ENCODE measurements at places on chromosomes 2 and 18.

- no peak for DNase-seq
These were observed 82.0 kb upstream of the NT5C1B start for GRCh38 chr2:18671363-18671762.

DNA sequence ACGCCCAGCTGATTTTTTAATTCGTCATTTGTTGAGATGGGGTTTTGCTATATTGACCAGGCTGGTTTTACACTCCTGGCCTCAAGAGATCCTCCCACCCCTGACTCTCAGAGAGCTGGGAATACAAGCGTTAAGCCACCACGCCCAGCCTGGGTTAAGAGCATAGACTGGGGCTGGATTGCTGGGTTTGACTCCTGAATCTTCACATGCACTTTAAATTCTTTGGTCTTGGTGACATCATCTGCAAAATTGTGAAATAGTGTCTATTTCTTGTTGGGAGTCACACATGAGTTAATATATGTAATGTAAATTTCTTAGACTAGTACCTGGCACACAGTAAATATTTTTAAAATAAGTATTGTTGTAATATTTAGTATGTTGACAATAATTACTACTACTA, 257.4 kb downstream of the DOK6 start:
- no peak for DNase-seq

DNA sequence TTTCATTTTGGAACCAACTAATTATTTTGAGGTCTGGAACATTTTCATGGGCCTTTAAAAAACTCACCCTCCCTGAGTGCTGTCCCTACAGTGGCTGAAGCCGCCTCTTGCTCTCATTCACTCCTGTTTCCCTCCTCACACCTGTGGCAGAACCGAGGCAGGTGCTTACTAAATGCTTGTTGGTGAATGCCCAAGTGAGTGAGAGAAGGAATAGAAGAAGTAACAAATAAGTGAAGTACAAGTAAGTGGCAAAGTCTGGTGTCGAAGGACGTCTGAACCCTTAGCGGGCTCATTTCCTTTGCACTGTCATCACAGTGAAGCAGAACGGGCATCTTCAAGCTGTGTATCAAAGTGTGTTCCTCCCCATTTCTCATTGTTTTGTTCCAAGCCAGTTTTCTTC, 135.2 kb downstream of the RHBDD1 start:
- no peak for DNase-seq

- DNase-seq, result peak; percentile 1
These were observed 86.0 kb downstream of the TAF4B start for GRCh38 chr18:26312199-26312598.

DNA sequence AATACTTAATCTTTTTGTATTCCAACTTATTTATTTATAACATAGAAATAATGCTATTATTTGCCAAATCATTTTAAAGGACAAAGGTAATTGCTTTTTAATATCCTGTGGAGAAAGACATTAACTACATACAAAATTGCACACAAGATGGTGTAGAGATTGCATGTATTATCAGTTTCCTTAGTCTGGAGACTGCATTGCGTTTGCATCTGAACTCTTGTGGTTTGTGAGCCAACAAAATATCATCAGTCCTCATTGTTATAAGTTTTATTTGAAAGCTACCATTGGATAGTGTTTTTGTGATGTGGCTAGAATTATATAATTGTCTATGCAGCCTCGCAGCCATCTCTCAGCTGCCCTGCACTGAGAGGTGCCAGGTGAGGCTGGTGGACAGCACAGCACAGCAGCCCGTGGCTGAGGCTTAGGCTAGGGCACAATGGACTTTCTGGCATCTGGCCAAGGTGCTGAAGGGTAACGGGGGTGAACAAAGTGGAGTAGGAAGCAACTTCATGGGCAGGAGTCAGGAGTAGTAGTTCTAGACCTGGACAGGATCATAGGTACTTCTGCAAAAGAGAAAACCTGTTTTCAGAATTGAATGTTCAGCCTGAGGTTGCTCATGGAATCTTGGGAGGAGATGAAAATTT, 15.1 kb downstream of the RASGRP3 start:
- no peak for DNase-seq

- DNase-seq, result no peak
These were observed 18.1 kb downstream of the TIMM21 start for GRCh38 chr18:74166386-74166785.

DNA sequence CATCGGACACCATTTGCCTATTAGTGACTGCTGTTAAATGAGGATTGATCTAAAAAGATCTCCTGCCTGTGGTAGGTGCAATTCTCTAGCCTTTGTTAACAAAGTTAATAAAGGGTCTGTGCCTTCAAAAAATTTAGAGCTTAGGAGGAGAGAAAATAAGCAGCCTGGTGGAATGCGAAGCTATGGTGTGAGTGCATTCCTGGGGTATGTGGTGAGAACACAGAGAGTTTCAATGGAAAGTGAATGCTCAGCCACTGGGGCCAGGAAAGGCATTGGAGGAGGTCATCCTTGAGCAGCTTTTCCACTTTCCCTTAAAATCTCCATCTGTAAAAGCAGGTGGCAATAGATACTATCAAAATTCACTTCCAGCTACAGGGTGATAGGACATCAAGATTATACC, 331.2 kb upstream of the LRATD1 start:
- DNase-seq, result no peak

DNA sequence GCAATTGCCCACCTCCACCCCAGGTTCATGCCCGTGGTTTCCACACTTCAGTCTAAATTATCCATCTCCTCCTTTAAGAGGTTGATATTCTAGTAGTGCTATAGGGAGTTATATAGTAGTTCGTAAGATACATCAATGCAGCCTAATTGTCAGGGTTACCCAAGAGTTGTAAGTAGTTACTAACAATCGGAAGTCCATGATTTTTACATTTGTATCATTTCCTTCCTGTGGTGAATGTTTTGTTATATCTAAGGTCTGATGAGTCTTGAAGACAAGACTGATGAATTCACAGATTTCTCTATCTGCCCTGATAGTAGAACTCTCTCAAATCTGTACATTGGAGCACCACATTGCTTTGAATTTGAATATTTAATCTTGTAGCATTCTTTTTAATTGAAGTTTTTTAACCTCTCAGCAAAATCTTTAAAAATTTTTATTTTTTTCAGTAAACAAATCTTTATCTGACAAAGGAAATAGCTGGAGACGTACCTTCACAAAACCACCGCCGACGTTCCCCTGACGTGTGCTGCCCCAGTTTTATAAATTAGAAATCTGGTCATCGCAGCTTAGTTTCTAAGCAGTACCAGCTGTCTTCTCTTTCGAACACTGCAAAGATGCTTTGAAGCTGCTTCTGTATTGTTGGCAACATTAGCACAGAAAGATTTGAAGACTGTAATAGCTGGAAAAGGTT, 264.5 kb downstream of the SOCS6 start:
- DNase-seq, result peak; percentile 59

DNA sequence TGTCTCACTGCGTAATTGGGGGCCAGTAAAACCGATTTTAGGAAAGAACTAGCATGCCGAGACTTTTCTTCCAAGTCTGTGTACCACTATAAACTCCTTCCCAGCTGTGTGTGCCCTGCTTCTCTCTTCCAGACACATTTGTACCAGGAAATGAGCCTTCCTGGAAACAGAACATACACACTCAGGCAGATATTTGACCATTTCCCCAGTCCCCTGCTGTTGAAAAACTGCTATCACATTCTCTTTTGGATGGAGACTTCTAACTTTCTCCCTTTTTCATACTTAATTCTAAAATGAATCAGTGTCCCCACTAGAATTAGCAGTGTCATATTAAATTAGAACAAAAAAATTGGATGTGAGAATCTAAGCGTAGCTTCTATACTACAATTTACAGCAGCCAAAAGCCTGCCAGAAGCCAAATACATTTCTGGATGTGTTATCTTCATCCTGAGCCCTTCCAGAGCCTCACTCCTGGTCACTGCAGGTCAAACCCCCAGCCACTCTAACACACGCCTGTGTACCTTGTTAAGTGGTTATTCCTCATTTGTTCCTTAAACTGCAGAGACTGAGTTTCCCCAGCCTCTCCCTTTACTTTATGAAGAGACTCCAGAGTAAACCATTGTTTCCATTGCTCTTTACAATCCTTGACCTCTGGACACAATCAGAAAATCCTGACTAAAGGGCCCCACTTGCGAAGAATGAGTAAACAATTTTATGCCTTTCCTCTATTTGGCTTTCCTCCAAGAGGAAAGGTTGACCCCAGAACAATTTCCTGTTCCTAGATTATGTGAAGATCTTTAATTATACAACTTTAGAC, 20.4 kb downstream of the DSG4 start:
- DNase-seq, result no peak

DNA sequence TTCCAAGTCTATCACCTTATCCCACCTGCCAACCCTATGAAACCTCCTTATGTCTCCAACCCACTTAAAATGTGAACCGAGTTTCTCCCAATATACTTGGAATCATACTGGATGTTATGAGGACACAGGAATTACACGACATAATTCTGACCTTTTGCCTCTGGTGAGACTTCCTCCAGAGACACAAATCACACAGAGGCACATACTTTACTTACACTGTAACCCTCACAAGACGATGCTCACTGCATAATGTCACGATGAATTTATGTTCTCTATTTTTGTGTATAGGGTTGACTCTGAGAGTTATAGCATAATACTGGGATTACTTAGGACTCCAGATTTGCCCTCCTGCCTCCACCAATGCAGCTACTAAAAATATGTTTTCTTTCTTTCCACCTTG, 28.0 kb upstream of the SETBP1 start:
- DNase-seq, result no peak

DNA sequence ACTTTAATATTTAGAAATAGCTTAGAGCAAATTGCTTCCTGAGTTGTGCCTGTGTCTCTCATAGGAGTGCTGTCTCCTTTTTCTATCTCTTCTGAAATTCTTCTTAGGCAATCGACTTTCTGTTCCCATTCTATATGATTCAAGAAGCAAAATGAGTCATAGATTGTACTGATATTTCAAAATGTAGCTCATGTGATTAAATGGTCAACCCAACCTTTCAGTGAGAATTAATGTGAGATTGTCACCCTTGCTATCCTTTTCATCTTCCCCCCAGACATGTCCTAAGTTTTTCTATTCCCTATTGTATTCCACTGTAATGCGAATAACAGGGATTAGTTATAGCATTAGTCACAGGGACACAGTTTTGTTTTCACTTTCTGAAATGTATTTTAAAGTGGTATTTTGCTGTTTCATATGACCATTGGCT, 413.6 kb downstream of the THSD7B start:
- no peak for DNase-seq

DNA sequence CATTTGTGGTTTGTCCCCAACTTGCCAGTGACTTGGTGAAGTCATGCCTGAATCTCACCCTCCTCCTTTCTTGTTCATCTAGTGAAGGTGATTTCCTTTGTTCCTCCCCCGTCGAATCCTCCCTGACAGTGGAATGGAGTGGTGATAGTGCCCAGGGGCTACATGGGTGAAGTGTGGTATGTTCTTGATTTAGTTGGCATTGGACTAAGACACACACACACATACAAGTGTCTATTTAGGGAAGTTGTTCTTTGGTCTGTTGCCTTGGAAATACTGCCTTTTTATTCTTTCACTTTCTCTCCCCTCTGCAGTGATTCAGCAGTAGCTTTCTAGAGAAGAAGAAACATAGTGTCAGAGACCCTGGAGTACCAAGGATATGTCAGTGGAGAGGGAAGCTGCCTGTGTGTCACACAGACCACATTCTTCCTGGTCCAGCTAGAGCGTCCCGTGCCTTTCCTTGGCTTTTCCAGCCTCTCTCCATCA, 10.9 kb downstream of the INPP4A start:
- no peak for DNase-seq

GRCh38 chr2:206783718-206784117, 18.3 kb downstream of the FASTKD2 start:
- DNase-seq, result no peak

DNA sequence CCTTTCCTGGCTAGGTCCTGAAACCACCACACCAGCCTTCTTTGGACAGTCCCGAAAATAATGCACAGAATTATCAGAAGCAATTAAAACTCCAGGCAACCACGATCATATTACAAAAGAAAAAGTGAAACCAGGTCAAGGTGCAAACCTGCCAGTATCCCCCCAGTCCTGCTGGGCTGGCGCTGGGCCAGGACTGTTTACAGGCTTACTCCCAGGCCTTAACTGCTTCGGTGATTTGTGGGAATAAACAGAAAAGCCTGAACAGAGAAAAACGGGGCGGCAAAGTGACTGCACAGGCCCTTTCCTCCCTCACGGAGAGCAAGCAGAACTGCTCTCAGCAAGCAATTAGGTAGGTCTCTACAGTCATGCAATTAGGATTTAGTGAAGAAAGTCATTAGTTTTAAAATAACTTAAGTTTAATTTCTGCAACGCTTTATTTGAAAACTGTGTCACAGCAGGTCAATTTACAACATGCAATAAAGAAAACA, 1.3 kb downstream of the HDAC4 start:
- DNase-seq, result no peak

DNA sequence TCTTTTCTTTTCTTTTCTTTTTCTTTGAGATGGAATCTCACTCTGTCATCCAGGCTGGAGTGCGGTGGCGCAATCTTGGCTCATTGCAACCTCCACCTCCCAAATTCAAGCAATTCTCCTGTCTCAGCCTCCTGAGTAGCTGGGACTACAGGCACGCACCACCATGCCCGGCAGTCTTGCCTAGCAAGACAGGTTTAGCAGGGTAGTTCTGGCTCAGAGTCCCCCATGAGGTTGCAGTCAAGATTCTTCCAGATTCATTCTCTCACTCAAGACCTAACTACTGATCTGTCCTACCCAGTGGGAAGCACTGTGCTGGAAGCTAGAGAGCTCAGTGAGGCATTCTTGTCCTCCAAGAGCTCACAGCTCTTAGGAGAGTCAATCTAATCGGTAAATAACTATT, 17.6 kb upstream of the ZAP70 start:
- no peak for DNase-seq

- no peak for DNase-seq
These were observed 28.9 kb upstream of the TMEM214 start for GRCh38 chr2:27003857-27004256.

- DNase-seq, result no peak
These were observed 261.7 kb upstream of the SLC14A2 start for GRCh38 chr18:45353530-45353929.

- DNase-seq, result no peak
These were observed 62.6 kb downstream of the MOGAT1 start for GRCh38 chr2:222733846-222734702.

- no peak for DNase-seq
These were observed 41.4 kb upstream of the RPL31 start for GRCh38 chr2:100960688-100961087.

DNA sequence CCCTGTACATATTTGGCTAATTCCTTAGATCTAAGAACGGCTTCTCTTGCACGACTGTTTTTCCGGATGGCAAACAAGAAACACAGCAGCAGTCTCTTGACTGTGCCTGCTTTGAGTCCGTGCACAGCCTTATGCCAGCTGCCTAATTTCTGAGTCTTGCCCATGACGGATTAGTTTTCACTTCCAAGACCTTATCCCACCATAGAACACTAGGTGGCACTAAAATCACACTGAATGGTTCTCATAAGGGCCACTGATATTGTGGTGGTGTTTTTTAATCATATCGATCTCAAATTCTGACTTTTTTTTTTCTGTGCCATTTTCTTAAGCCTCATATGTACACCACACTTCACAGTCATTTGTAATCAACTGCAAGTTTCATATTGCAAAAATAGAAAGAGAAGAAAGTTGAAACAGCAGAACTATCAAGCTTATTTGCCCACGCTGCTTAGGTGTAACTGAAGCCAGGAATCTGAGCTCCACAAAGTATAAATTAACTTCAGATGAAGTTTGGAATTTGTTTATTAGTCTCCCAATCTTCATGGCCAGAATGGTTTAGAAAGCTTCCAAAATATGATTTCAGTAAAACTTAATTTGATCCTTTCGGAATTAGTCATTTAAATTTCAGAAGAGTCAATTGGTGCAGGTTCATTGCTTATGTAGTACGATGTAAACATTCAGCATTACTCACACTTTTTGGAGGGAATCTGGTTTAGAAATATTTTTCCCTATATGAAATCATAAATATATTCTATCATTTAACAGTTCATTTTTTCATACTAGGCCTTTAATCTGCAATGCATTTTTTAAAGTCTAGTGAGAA, 45.5 kb upstream of the SCN7A start:
- DNase-seq, result peak; percentile 9
